ENCODE measurements at places on chromosomes 6 and 20. TPM values are rescaled to one million over a fixed set of nuclear protein-coding genes. Genes with fewer than 3 reads are reported as not detected.

IMPG1 gene
- total RNA-seq: not detected

ARMC12 gene
- not detected for total RNA-seq

ELOVL4 gene
- total RNA-seq: 6.8 TPM

MUC22 gene
- total RNA-seq: 0.88 TPM

OR2J3 gene
- not detected for total RNA-seq

RIPOR3 gene
- total RNA-seq: 1.2 TPM

RNF217 gene
- total RNA-seq: 21.8 TPM

LRRC1 gene
- total RNA-seq: 21.9 TPM

GNMT gene
- total RNA-seq: not detected

PSORS1C2 gene
- 0.40 TPM for total RNA-seq

CGAS gene
- 8.6 TPM for total RNA-seq

EFCAB8 gene
- total RNA-seq: 0.48 TPM

TTK gene
- total RNA-seq: 11.0 TPM

C4B gene
- total RNA-seq: 5.3 TPM

SLC17A1 gene
- total RNA-seq: not detected

- ATAC-seq: no peak
These were observed 98.9 kb downstream of the TCP11 start for GRCh38 chr6:35042031-35042815.

GRCh38 chr6:26349964-26350857, 14.8 kb upstream of the BTN3A2 start:
- no peak for ATAC-seq

DNA sequence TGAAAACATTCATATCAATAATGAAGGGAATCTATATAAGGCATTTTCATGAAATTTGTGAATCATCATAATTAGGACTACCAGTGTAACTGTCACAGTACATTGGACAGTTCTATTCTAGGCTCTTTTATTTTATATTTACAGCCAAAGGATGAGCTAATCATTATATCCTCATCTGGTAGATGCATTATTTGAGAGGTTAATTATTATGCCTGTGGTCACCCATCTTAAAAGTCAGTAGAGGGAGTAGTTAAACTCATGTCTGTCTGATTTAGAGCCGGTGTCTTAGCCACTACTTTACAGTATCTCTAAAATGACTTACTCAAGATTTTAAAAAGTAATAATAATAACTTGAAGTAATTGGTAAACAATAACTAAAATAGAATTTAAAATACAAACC, 899.3 kb upstream of the MAP3K7 start:
- no peak for ATAC-seq

GRCh38 chr6:28378644-28379043, 20.9 kb downstream of the ZSCAN12 start:
- ATAC-seq: no peak

GRCh38 chr6:68778356-68779020, 143.4 kb downstream of the ADGRB3 start:
- ATAC-seq: no peak

- no peak for ATAC-seq
These were observed 4.6 kb upstream of the HIVEP1 start for GRCh38 chr6:12007473-12007872.

DNA sequence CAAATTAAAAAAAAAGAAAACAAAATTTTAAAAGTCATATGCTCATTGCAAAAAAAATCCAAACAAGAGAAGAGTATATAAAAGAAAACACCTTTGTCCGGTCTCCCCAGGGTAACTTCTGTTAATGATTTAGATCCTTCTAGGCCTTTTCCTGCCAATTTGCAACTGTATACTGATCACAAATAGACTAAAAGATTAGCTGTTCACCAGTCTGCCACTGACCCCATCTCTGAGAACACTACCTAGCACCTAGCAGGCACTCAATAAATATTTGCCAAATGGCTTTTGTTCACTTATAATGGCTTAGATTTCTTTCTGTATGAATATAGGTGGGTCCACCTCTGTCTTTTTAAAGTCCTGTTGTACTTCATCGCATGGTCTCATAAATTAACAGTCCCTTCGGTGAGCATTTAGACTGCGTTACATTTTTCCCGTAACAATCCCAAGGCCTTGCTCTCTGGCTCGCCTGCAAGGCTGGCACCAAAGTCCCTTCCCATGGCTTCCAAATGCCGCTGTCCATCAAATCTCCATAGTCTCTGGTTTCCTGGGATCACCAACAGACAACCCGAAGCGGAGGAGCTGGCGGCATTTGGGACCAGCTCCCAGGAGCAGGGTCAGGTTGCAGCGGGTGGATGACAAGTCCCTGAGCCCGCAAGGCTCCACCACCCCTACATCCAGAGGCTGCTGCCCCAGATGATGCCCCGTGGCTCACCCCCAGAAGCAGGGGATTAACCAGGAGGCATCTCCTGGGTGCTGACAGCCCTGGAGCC, 11.8 kb downstream of the JPH2 start:
- no peak for ATAC-seq

GRCh38 chr6:134035823-134036296, 16.6 kb downstream of the SLC2A12 start:
- ATAC-seq: peak; percentile 91

DNA sequence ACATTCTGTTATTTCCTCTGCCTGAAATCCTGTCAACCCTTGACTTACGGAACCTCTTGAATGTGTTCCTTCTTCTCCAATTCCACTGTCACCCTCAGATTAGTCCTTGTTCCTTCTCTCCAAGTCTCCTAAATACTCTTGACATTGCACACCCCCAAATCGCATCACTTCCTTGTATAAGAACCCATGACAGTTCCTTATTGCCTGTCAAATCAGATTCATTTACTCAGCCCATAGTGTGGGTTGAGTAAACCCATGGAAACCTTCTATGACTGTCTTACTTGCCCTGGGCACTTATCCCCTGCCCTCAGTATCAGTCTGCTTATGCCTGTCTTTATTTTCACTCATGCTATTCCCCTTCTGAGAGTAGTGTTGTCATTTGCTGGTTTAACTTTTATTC, 40.5 kb downstream of the ARMC2 start:
- ATAC-seq: no peak

- ATAC-seq: peak; percentile 52
These were observed 42.8 kb upstream of the DYNLRB1 start for GRCh38 chr20:34473262-34473883.

GRCh38 chr6:156154896-156155295, 622.3 kb upstream of the ARID1B start:
- no peak for ATAC-seq

GRCh38 chr20:48754292-48754691, 73.5 kb downstream of the PREX1 start:
- ATAC-seq: no peak

- no peak for ATAC-seq
These were observed 3.4 kb upstream of the SLC17A5 start for GRCh38 chr6:73657201-73657600.

DNA sequence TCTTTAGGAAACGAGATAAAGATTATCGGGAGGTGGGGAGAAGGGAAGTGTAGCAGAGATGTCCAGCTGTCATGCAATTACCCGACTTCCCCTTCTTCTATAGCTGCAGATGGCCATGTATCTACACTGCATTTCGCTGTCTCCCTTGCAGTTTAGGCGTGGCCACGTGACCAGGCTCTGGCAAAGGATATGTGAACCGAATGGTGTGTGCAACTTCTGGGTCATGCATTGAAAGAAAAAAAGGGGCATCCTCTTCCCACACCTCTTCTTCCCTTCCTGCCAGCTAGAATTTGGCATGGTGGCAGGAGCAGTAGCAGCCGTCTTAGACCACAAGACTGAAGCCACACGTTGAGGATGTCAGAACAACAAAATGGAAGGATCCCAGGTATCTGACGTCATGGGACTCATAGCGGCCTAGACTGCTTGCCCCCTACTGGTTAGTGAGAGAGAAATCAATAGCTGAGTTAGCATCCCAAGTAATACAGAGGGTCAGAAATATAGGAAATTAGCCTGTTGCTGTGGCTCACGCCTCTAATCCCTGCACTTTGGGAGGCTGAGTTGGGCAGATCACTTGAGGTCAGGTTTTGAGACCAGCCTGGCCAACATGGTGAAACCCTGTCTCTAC, 32.8 kb downstream of the TCF15 start:
- no peak for ATAC-seq

DNA sequence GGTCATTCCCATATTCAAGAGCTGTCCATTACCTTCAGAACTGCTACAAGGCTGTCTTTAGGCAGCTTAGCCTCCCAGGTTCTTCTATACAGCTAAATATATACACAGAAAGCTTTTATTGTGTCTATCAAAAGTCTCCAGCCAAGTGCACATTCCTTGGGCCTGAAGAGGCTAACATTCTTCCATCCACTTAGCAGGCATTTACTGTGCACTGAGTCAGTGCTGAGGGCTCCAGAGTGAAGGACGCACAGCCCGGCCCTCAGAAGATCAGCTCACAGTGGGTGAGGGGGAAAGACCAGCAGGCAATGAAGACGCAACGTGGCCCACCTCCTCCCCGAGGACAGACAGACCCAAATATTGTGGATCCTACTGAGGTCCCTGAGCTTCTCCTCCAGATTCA, 569.9 kb downstream of the CDH26 start:
- no peak for ATAC-seq

GRCh38 chr6:42047213-42047590, 3.1 kb upstream of the TAF8 start:
- ATAC-seq: no peak

GRCh38 chr6:140475086-140475485, 1100.6 kb upstream of the CITED2 start:
- no peak for ATAC-seq

DNA sequence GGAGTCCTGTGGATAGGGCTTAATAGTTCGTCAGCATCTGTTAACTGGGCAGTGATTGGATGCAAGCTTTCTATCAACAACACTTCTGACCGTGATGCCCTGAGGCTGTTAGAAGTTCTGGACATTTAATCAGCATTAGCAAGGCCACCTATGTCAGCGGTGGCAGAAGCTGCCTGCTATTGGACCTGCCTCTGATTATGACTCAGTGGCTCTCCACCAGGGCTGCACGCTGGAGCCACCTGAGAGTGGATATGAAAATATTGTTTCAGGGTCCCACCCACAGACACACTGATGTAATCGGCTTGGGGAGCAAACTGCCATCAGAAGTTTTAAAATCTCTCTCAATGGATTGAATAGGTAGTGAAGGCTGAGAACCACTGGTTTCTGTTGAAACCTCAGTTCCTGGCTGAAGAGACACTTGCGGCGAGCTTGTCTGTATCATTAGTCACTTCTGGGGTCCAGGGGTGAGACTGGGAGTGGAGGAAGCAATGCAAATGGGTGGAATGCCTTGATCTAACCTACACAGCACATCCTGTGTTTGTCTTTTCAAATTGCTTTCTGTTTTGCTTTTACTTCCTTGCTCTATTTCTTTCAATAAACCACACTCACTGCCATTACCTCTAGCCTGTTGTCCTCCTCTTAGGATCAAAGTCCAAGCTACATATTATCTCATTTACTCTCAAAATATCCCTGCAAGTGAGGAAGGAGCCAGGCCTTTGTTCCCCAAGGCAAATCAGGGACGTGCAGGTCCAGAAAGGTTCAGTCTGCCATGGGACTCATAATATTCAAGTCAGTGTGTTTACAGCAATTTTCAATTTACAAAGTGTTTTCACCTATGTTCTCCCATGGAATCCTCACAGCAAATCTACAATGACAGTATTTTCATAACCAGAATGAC, 4.2 kb downstream of the CLIC5 start:
- ATAC-seq: peak; percentile 49

- ATAC-seq: no peak
These were observed 42.8 kb upstream of the PSMF1 start for GRCh38 chr20:1075616-1076015.

DNA sequence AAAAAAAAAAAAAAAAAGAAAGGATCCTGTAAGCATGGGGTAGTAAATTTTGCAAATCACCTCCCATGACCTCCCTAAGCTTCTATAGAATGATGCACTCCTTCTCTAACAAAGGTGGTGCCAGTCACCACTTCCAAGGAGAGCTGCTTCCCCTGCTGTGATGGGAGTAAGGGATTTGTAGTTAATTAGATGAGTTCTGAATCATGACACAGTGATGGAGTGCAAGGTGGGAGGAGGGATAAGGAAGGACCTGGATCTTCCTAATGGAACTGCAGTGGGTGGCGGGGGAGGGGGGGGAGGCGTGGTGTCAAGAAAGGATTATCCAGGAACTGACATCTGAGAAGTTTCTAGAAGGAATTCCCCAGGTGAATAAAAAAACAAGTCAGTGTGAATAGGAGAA, 47.8 kb downstream of the NRN1 start:
- ATAC-seq: no peak

DNA sequence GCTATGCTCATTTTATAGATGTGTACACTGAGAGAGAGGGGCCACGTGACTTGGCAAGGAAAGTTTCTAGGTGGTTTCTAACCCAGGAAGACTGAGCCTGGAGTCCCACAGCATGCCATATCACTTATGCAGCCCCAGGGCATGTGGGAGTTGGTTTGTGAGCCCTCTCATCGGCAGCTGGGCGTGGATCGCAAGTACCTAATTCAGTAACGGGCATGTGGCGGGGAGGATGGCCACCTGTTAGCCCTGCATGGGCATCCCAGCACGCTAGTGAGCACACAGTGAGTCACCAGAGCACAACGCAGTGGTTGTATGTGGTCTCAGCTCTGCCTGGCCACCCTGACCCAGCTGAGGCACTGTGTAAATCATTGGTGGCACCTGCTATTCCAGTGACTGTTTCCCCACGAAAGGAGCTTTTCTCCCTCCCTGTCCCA, 88.3 kb downstream of the NINL start:
- peak; percentile 65 for ATAC-seq

GRCh38 chr6:4435981-4436445, 300.6 kb upstream of the ECI2 start:
- ATAC-seq: peak; percentile 51

GRCh38 chr6:24990944-24991809, 55.4 kb upstream of the RIPOR2 start:
- ATAC-seq: peak; percentile 11

DNA sequence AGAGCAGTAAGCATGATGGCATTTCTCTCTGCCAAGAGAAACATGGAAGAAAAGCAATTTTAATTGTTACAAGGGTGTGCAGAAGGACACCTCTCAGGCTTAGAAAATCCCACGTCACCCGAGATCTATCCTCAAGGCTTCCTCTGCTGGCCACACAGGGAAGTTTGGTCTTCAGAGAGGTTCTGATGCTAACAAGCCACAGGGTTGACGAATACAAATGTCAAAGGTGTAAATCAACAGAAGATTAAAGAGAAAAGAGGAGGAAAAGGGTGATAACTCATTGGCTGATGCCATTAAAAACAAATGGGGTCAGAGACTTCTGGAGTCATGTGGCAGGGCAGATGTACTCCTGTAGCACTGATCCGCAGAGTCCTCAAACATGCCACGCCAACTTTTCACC, 33.6 kb upstream of the SPDEF start:
- no peak for ATAC-seq

- ATAC-seq: peak; percentile 87
These were observed 70.3 kb downstream of the SCAND1 start for GRCh38 chr20:35883778-35884540.

Data from esophagus mucosa (tissue), 1 donor.